ENCODE measurements at places on chromosomes 2 and 18.
A peak's percentile ranks its signal among the peaks of the same experiment; 100 is the strongest.

DNA sequence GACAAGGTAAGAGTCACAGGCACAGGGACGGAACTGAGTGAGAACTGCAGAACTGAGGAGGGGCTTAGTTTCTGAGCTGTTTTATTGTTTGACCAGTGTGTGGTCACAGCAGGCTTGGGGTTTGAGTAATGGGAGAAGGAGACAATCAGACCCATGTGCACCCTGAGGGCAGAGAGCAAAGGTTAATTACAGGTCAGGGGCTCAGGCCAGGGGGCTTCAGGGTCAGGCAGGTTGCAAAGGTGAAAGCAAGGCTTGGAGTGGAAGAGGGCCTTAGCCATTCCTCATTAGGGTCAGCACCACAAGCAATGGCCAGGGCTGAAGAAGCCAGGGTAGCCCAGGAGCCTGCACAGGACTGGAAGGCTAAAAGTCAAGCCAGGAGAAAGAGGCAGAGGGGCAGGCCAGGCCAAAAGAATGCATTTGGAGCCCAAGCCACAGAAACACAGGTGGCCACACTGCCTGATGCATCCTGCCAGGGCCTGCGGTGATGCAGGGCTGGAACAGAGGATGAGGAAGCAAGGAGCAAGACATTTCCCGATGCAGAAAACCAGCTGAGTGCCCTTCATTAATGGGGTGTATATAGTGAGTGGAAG lies 209.8 kb upstream of the GYPC start:
- no peak for DNase-seq

DNA sequence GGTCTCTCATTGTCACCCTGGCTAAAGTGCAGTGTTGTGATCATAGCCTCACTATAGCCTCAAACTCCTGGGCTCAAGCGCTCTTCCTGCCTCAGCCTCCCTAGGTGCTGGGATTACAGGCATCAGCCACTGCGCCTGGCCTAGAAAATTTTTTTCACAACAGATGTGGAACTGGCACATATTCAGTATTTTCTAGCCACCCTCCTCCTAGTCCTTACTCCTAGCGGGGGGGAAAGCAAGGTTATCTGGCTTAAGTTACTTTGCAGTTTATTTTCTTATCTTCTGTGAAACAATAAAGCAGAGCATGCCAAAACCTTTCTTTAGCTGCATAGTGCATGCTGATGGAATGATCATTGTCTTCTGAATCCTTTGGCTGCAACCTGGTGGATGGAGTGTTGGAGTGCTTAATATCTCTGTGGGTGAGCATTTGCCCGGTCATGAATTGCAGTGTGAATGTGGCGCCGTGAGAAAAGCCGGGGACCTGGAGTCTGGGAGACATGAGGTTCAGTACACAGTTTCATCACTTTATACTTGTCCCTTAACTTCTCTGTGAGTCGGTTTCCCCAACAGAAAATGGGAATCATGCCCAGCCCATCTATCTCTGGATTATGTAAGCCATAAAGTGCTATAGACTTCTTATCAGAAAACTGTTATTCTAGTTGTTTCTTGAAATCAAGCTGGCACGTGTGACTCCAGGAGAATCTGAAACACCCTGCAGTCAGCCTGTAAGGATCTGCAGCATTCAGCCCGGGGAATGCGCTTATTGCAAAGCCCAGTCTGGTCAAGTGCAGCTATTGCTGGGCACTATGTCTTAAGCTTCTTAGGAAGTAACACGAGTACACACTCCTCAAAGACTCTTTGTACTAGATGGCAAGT lies 38.2 kb upstream of the MAP3K20 start:
- no peak for DNase-seq

GRCh38 chr2:177211576-177212105 lies 953 bp upstream of the HNRNPA3 start:
- DNase-seq: no peak

GRCh38 chr2:23423062-23423872 lies 38.3 kb downstream of the KLHL29 start:
- DNase-seq: no peak

DNA sequence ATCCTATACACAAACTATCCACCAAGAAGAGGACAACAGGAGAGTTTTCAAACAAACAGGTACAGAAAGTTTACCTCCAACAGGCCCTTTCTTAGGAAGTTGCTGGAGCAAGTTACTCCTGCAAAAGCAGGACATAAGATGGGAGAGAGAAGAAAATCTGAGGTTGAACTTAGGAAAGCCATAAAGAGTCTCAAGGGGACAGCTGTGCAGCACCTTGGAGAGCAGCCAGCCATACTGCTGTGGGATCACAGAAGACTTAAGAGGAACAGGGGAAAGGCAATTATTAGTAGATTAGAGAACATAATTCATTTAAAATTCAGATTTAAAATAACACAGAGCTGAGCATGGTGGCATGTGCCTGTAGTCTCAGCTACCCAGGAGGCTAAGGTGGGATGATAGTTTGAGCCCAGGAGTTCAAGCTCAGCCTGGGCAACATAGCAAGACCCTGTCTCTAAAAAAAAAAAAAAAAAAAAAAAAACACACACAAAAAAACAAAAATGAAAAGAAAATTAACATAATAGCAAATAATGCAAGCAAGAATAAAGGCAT lies 148.1 kb upstream of the SIX3 start:
- DNase-seq: no peak

- no peak for DNase-seq
These were observed 29.6 kb downstream of the ARL4C start for GRCh38 chr2:234467289-234467688.

DNA sequence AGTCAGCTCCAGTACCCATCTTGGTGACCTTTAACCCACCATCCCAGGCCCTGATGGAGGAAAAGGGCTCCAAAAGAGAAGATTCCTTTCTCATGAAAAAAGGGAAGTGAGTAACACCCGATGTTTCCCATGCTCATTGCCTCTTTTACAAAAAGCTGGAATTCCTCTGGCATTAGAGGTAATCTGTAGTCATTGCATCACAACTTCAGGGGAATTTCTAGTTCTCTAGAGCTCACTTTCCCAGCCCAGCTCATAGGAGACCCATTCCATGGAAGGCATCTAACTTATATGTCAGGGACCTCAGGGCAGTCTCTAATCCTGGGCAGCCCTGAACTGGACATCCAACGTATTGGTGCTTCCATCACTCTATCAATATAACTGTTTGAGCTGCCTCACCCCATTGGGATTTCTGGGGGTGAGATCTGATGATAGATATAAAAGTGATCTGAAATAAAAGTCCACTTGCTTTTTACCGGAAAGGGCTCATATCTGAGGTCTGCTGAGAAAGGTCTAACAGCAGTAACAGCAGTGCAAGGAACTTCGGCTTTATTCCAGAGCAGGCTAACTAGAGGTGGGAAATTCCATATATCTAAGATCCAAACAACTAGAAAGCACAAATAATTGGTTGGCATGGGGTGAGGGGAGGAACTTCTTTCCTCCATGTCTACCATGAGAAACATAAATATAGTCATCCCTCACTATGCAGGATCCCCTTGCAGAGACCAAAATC lies 106.1 kb downstream of the ETAA1 start:
- DNase-seq: no peak

DNA sequence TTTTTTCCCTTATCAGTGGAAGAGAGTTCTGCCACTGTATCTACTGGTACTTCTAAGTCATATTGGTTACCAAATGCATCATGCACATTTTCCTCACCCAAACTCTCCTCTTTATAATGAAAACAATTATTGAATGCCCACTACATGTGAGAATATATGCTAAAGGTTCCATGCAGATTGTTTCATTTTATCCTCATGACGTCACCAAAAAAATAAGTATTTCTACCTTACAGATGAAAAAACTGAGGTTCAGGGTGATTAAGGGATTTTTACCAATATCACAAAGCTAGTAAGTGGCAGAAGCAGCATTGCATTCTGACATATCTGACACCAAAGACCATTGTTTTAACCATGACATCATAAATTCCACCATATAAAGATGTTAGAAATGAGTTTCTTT lies 51.9 kb upstream of the ZEB2 start:
- no peak for DNase-seq

DNA sequence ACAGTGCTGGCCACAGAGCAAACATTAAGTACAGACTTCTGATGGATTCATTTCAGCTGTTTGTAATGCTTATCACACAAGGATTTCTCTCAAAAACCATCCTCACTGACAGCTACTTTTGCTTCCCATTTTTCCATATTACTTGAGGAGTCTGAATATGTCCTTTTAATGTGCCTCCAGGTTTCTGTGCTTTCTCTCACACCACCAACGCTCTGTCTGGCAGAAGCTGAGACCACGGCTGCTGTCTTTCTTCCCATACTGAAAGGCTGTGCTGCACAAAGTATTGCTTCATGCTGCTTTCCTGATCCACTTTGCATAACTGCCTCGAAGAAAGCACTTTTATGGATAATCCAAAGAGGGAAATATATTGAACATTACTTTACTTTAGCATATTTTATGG lies 312.1 kb upstream of the ZEB2 start:
- no peak for DNase-seq

DNA sequence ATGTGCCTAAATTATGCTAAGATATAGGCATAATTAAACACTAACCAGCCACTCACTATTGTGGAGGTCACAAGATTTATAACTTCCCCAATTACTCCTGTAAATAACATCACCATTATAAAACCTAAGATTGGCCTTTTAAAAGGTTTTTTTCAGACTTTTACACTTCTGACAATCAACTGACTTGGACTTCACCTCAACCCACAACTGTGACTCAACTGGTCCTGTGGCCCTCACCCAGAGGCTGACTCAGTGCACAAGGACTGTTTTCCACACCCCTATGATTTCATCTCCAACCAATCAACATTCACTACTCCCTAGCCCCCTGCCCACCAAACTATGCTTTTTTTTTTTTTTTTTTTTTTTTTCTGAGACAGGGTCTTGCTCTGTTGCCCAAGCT lies 11.6 kb downstream of the TTR start:
- no peak for DNase-seq

DNA sequence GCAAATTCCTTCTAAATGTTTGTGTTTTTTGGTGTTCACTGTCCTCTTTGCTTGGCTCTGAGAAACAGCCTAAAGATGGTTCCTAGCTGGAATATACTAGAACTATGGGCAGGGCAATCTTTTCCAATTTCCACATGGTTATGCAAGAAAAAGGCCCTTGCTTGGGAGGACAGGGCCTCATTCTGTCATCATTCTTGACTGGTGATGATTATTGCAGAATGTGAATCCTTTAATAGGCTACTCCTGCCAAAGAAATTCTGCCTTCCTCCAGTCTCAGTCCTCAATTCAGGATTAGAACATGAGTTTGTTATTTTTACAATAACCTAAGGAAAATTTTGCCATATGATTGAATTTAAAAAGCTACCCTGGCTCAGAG lies 218.7 kb downstream of the HNMT start:
- DNase-seq: peak; percentile 42
